Activated CD8-positive, alpha-beta memory T cell treated with anti-CD3 and anti-CD28 coated beads for 4 hours (primary cell): ENCODE measurements at places on chromosomes 2 and 18.

DNA sequence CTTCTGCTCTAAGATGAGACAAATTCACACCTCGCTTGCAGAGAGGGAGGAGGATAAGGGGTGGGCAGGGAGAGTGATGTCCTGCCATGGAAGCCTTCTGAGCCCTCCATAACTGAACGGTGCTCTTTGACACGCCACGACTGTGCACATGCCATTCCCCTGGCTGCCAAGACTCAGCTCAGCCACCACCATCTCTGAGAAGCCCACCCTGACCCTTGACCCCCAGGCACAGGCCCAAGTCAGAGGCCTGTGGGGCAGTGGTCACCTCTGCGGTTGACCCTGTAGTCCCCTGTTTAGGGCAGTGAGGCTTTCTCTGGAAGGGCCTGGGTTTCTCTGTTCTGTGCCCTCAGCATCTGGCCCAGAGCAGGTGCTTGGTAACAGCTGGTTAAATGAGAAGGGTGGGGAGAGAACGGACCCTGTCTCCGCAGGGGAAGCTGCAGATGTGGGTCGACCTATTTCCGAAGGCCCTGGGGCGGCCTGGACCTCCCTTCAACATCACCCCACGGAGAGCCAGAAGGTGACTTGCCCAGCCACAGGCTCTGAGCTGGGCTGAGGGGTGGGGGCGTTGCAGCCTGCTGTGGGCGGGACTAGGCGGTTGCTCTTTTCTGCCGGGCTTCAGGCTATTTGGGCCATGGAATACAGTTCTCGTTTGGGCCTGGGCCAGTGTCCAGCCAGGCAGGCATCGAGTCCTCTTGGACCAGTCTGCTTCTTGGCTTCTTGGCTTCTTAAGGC lies 215.1 kb downstream of the DYSF start:
- DNase-seq = no peak

DNA sequence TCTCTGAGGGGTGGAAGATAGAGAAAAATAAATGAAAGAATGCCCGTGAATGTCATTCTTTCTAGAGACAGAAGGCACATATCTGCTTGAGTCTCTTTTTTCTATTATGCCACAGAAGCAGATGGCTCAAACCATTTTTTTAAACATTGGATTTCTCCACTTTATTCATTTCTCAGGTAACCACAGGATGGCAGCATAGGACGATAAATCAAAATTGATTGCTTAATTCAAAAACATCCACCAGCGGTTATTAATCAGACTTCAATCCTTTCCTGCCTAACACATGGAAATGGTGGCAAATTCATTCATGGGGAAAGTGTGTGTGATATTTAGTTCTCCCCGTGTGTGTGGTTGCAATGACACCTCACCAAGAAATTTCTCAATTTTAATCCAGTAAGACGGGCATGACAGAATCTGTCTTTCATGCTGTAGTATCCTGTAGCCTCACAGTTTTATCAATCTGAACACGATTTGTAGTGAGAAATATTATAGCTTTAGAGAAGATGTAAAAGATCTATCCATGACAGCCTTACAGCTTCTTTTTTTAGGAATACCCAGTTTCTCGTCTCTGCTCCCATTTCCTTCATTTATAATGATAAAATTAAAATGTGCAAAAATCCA lies 72.2 kb downstream of the DSC3 start:
- DNase-seq = no peak

- DNase-seq = no peak
Observed at GRCh38 chr2:130387071-130387400, 31.2 kb downstream of the PTPN18 start.

DNA sequence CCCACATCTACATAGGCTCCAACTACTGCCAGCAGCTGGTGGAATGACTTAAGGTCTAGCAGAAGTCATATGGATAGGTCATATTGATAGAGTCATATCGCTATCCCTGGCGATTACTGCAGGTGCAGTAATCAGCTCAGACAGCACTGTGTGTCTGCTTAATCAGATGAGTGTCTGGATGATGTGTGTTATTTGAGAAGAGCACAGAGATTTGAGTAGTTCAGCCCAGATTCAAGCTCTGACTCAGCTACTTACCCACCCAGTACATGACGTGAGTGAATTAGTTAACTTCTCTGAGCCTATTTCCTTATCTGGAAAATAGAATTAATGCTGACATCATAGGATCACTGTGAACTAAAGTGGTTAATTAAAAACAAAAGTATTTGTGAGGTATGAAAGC lies 78.9 kb downstream of the EHD3 start:
- DNase-seq = no peak

DNA sequence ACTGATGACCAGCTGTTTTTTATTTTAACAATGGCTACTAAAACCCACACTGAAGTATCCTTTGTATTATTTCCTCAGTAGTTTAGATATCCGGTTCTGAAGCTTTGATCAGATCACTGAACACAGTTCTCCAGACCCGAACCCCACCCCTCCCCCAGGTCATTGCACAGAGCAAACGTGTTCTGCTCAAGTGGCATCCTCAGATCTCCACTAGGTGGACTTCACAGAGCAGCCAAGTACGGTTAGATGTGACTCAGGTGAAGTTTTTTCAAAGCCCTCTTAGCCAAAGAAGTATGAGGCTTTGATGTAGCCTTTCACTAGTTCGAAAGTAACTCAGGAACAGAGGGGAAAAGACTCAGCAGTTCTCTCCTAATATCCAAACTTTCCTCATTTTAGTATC lies 142.7 kb upstream of the NRP2 start:
- no peak for DNase-seq

DNA sequence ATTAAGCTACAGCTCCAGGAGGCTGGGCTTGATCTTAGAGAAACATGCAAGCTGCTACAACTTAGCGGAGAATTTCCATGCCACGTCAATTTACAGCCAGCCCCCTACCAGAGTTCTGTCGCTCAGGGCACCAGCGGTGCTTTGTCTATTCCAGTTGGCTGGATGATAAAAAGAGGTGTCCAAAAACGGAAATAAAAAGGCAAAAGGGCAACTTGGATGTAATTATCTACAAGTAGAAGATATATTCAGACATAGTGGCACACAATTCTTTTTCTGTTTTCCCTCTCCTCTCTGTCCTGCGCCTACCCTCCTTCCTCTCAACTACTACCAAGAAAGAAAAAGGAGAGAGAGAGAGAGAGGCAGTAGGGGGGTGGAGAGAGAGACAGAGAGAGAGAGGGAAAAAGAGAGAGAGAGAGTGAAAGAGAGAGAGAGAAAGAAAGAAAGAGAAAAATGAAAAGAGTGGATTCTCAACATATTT lies 363 bp upstream of the RFTN2 start:
- DNase-seq = no peak

DNA sequence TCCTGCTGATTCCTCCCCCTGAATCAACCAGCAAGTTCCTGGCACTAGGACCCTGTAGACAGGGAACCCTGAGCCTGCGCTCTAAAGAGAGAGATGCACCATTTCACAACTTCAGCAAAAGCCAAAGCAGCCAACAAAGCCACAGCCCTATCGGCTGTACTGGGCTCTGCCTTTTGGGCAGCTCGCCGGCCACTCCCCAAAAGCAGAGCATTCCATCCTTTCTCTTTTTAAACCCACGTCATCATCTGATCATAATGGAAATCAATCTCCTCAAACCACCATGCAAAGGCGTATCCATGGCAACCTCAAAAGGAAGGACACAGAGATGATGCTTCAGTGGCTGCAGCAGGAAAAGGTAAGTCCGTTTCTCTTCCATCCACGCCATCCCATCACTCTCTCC lies 5.3 kb upstream of the DCTN1 start:
- DNase-seq = no peak

DNA sequence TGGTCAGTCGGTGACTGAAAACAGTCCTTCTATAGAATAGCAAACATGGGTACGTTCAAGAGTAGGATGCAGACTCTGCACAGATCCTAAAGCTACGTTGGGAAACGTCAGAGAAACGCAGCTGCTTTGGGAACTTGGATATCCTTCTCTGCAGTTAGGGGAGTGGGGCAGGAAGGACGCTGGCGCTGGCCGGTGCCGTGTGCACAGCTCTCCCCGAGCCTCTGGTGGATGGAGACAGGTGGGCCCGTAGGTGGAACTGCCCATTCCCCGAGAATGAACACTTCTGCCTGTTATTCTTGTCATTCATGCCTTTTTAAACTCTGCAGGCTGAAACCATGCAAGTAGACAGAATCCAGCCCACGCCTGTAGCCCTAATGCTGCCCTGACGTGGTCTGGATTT lies 91.7 kb upstream of the MBOAT2 start:
- DNase-seq = no peak

- no peak for DNase-seq
Observed at GRCh38 chr2:217393585-217394032, 533.7 kb upstream of the TNP1 start.

DNA sequence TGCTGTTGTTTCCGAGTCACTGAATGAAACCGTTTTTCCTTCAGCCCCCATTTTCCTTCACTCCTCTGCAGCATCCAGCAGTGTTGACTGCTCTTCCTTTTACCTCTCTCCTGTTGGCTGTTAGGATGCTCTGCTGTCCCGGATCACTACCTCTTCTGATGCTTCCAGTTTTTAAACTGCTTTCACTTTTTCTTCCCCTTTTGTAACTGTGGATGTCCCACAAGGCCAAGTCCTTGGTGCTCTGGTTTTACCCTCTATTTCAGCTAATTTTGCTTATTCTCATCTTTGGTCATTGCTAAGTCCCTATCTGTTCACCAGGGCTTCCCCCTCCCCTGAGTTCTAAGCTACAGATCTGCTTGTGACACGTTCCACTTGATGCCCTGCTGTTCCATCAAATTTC lies 39.4 kb upstream of the MAP4K3 start:
- no peak for DNase-seq

DNA sequence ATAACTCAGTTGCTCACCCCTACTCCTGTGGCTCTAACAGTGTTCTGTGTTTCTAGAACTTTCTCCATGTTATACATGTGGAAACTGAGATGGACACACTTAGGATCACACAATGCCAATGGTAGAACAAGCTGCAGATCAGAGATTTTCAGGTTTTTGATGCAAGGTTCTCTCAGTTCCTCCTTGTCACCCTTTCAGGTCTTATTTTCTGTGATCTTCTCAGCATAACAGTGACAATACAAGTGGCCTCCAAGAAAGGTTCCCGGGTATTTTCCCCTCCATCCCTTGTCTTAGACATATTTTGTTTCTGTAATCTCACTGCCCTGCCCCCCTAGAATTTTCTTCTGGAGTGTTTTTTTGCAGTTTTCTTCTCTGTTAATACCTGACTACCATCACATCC lies 6.2 kb upstream of the MGAT5 start:
- no peak for DNase-seq

- no peak for DNase-seq
Observed at GRCh38 chr2:177489719-177490301, 97.2 kb downstream of the AGPS start.

DNA sequence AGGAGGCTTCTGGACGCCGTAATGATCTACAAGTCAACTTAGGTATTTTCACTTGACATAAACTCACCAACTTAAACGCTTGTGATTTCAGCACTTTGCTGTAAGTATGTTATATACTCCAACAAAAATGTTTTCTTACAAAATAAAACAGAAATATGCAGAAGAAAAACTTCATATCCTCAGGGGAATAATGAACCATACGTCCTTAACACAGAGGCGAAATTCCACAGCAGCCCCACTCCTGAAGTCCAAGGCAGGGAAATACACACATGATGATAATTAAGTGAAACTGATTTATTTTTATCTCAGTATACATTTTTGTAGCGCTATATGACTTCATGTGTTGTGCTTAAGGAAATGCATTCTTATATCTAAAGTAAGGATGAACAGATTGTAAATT lies 335.4 kb upstream of the VWC2L start:
- DNase-seq = no peak

DNA sequence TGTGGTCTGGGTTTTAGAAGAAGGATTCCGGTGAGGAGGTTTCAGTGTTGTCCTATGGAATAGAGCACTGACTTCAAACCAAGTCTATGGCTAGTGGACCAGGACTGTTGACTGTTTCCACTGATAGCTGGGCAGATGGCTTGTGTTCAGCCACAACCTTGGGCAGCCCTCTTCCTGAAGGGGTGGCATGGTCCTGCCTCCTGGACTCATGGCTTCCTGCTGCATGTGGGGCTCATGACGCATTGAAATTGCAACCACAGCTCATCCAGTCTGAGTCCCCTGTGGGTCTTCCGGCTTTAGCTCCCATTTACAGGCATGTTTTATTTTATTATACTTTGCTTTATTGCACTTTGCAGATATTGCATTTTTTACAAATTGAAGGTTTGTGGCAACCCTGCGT lies 105.0 kb downstream of the B3GNT2 start:
- no peak for DNase-seq

GRCh38 chr2:219314804-219315468 lies 5.7 kb upstream of the PTPRN start:
- DNase-seq = no peak

DNA sequence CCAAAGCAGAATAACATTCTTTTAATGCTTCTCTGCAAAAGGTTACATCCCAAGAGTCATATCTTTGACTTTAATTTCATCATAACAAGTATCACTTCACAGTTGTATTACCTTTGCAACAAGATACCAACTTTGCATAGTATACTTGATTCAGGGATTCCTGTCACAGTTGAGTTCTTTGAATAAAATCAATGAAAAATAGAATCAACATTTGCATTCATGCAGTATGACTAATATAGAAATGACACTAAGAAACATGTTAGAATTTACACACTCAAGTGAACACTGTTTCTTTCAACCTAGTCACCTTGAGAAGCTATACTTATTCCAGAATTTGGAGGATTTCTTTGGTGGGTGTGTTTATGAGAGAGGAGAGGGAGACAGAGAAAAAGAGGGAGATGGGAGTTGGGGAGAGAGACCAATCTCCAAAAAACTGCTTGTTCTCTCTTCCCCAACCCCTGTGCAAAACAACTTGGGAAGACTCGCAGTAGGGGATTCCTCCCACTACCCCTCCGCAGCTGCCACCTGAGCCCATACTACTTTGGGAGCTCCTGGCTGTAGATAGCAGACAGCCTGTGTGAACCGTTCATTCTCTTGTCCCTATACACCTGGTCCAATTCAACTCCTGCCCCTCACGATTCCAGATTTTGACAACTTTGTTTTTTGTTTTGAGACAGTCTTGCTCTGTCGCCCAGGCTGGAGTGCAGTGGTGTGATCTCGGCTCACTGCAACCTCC lies 57.7 kb downstream of the PELI1 start:
- no peak for DNase-seq
